ENCODE measurements at places on chromosomes 4 and X.
A peak's percentile ranks its signal among the peaks of the same experiment; 100 is the strongest.

GRCh38 chrX:10168226-10168625 is 11.5 kb downstream of the CLCN4 start:
- no peak for DNase-seq

DNA sequence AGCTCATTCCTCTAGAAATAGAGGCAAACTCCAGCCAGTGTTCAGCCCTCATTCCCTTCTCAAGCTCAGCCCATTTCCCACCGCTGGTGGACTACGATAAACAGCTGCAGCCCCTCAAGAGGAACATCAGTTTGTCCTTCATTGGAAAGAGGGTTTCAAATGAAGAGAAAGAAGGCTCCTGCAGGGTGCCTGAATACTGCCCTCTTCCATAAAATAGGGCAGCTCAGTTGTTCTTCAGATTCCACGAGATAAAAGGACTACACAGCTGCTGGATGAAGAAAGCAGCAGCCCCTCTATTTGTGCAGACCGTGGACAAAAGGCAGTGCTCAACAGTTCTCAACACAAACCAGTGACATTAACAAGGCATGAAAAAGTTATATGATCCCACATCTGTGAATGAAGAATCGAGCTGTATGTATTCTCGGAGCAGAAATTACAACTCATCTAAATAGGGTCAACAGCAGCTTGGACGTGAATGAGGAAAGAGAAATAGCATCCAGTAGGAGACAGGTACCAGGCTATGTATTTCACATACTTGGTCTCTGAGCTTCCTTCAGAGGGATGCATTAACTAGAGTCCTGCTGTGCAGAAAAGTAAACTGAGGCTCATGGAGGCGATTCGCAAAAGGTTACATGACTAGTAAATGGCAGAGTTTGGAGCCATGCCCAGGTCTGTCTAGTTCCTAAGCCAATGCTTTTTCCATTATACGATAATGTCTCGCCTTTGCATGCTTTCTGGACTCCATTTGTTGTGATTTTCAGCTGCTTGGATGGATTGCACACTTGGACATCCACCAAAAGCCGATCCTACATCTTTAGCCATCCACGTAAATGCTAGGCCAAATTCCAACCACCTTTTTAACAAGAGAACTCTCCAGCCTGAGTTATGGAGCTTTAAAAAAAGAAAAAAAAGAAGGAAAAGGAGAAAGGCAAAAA is 301.2 kb upstream of the PPARGC1A start:
- DNase-seq: no peak

DNA sequence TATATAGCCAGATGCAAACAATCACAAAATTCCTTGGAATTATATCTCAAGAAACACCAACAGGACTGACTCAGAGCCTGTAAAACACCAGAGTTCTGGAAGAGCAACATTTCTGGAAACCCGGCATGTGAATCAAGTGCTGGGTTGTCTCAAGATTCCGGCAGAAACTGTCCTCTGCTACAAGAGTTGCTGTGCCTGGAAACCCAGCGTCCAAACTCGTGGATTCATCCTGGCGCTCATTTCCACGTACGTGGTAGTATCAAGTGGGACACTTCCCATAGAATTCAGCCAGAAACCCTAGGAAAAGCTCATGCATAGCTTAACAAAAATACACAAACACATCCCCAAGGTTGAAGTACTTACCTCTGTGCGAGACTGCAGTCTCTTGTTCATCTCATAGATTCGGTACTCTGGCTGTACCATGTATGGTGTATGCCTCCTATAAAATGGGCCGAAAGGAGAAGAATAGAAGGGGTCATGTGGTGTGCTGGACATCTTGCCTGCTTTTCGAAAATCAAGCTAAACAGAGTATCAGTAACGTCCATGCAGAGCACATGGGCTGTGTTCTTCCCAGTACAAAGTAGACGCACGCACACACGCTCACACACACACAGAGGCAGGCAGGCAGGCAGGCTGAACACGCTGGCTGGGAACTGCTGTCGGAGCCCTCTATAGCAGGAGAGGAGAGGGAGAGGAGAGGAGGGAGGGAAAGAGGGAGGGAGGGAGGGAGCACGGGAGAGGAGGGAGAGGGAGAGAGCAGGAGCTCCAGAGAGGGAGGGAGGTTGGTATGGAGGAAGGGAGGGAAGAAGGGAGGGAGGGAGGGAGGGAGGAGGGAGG is at the start of gene LDB2:
LDB2 (minus strand) TSS at position 655 of the 837 bp plus-strand sequence.
- DNase-seq: no peak

GRCh38 chr4:31548021-31548420 is 827.9 kb downstream of the PCDH7 start:
- no peak for DNase-seq

GRCh38 chr4:155593793-155594192 is 72.9 kb upstream of the GUCY1A1 start:
- DNase-seq: no peak

GRCh38 chr4:76957004-76957738 is 7.6 kb downstream of the SEPTIN11 start:
- DNase-seq: no peak

- DNase-seq: no peak
These were observed 86.9 kb upstream of the SHISA3 start for GRCh38 chr4:42310358-42310757.

DNA sequence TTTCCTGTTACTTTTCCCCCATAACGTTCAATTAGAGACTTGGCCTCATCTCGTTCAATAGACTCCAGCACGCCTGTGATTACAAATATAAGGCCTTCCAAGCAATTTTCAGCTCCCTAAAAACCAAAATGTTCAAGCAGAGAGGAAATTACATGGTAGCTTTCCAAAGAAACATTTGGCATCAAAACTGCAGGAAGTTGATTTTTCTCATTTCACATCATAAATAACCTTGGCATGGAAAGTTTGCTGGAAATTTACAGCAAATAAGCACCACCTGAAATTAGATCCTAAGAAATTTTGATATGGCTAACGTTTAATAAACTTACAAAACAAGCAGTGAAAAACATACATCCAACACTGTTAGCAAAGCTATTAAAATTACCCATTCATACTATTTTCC is 53.3 kb downstream of the RFC1 start:
- no peak for DNase-seq

- DNase-seq: no peak
These were observed 892.8 kb upstream of the DIAPH2 start for GRCh38 chrX:95791876-95792275.

DNA sequence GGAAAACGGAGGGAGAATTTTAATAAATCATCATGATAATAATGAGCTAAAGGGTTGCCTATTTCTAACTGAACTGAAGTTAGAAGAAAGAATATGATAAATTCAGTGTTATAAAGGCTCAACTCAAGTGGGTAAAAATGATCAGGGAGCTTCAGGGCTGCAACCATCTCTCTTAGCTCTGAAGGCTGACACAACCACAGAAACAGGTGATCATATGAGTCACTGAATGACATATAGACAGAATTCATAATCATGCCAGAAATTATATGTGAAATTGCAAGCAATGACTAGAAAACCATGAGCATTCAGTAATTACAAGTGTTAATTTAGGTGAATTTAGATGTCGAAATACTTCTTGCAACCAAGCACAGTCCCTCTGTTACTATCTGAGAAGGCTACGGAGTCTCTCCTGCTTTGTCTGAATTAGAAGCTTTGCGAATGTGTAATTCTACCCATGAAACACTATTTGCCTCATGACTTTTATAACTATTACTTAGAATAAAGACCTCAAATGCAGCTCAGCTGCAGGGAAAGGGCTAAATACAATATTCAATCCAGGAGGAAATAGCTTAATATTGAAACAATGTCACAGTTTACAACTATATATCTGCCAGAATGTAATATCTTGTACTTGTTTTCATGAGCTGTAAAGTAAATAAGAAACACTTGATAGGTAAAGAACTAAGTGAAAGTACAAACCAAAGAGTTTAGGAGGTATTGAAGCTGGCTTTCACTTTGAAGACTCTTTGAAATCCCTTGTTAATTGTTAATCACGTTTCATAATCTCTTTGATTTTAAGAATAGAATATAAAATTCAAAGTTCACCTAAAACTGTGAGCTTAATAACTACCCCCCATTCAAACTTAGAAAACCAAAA is 1972.6 kb downstream of the ARAP2 start:
- no peak for DNase-seq

GRCh38 chrX:386768-387575 is at the start of gene PPP2R3B:
Gene PPP2R3B (minus strand): TSS chrX:386907. CDS start chrX:386691, 216 bp downstream.
- DNase-seq: peak; percentile 100

- no peak for DNase-seq
These were observed 53.3 kb upstream of the LNX1 start for GRCh38 chr4:53644607-53645006.

DNA sequence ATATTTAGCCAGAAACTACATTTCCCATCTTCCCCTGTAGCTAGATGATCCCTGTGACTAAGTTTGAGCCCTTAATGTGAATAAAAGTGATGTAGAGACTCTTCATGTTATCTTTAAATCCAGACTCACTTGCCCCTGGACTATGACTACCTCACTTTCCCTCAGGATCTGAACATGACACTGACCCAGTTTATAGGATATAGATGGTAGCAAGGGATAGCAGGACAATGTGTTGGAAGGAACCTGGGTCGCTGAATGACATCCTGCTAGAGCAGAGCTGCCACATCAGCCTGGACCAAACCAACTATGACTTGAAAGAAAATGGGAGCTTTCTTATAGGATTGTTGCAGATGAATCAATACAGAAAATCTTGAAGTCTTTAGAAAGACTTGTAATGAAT is 138.2 kb downstream of the PACRGL start:
- no peak for DNase-seq

GRCh38 chr4:146273204-146273901 is 59.0 kb downstream of the REELD1 start:
- peak; percentile 53 for DNase-seq

DNA sequence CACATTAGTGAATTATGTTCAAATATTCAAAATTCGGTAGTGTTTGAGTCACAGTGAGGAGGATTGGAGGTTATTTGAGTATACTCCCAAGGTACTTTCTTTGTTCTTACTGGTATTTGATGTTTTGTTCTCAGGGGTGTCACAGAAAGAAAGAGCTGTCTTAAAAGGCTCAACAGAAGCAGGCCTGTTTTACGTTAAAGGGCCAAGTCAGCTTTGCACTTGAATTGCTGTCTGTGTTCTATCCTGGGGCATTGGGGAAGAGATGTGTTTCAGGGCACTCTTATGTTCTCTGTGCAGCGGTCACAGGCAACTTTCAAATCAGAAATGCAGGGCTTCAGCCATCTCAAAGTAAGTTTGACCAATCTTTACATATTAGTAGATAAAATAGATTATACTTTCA is 1113.1 kb upstream of the LCORL start:
- no peak for DNase-seq

GRCh38 chr4:105453550-105454205 is 20.2 kb downstream of the PPA2 start:
- peak; percentile 36 for DNase-seq

DNA sequence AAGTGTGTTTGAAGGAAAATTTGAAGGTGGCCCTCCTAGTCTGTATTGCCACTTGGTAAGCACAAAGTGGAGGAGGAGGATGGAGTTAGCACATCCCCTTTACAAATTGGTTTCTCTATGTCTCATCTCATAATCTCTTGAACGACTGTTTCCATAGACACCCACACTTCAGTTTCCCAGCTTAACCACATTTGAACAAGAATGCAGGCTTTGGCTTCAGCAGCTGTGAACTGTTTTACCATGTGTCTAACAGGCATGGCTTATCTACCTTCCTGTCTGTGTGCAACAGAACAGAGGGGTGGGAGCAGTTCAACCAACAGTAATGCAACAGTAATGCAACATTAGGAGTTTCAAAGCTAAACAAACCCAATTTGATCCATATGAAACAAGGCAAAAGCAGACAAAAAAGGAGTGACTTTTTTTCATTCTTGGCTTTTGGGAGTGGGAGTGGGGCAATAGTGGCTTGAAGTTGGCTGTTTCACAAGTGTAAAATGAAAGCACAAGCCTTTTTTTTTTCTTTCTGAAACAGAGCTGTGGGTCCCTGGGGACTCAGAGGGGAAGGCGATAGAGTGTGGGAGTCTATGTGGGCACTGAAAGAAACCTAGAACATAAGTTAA is 108.0 kb downstream of the ITM2A start:
- peak; percentile 18 for DNase-seq

DNA sequence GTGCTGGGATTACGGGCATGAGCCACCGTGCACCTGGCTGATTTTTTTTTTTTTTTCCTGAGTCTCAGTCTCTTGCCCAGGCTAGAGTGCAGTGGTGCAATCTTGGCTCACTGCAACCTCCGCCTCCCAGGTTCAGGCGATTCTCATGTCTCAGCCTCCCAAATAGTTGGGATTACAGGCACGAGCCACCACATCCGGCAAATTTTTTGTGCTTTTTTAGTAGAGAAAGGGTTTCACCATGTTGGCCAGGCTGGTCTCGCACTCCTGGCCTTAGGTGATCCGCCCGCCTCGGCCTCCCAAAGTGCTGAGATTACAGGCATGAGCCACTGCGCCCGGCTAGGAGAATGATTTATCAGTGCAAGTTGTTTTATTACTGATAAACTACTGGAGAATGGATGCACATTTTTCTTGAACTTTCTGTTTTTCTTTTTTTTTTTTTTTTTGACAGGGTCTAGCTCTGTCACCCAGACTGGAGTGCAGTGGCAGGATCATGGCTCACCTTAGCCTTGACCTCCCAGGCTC is 39.7 kb upstream of the DHRSX start:
- DNase-seq: no peak

- DNase-seq: peak; percentile 66
These were observed 25.2 kb upstream of the G3BP2 start for GRCh38 chr4:75698162-75698962.

DNA sequence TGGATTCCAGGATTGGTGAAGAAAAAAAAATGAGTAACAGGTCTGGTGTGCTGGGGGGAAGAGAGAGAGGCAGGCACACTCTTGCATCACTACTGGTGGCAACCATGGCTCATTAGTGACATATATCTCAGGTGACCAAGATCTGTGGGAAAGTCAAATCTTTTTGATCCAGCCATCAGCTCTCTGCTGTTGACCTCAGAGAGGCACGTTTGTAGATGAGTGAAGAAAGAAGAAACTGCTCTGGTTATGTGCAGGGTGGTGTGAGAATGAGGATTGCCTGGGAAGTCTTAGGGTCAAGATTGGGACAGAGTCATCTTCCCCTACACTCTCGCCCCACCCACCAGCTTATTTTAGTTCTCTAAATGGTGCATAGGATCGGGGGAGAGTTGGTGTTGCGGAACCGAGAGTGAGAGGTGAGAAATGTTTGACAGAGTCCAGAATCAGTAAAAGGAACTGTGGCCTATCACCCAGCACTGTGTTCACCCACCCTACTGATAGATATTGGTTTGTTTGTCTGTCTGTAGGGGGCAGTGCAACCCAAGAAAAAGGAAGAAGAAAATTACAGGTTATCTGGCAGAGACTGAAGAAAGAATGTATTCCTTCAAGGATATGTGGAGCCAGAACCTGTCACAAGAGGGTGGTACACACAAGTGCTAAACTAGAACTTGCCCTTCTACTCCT is 21.9 kb downstream of the ARMCX6 start:
- peak; percentile 61 for DNase-seq

DNA sequence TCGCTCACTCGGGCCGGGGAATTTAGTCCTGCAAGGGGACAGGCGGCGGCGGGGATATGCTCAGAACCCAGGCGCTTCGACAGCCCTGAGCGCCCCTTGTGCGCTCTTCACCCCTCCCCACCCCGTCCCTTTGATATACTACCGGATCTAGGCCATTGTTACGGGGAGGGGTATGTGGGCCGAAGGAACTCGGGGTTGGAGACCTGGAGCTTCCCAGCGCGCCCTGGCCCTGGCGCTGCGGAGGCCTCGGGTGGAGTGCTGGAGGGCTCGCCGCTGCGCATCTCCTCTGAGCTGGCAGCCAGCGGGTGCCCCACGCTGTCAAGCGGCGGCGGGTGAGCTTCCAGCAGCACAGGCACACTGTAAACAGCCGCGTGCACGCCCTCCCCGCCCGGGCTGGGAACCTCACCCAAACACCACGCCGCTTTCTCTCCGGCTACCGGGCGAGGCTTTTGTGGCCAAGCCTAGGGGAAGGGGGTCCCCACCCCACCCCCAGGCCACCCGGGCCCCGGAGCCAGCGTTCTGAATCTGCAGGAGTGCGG is 54.5 kb upstream of the BCOR start:
- peak; percentile 44 for DNase-seq
